ENCODE measurements at places on chromosomes 4 and X. TPM values are rescaled to one million over a fixed set of nuclear protein-coding genes. Genes with fewer than 3 reads are reported as not detected.
A peak's percentile ranks its signal among the peaks of the same experiment; 100 is the strongest.

MPC1L gene
- total RNA-seq, result not detected

DCLK2 gene
- total RNA-seq, result 3.4 TPM

THAP6 gene
- total RNA-seq, result 22.1 TPM

ERVMER34-1 gene
- 1.8 TPM for total RNA-seq

FHDC1 gene
- total RNA-seq, result 5.9 TPM

DNA sequence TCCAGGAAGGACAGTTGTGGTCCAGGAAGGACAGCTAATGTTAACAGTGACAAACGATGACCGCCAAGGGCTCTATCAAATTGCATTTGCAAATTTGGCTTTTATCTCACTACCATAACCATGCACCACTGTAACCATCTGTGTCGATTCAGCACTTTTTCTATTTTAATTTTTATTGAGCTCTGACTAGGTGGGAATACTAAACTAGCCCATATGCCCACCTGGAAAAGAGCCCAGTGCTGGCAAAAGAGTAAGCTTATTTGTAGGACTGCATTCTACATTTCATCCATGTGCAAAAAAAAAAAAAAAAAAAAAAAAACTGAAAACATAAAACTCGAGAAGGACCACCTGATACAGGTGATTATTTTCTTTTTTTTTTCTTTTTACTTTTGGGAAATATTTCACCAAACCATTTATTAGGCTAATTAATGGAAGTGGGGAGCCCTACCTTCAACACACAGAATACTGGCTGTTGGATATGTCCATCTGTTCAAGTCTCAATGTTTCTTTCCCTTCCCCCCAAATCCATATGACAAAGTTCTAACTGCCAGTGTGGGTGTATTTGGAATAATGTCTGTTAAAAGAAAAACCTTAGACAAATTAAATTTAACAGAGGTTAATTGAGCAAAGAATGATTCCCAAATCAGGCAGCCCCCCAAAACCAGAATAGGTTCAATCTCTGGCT lies 99.5 kb upstream of the MXRA5 start:
- no peaks in the 10 kb centered on the region for H3K4me1 ChIP-seq
- H3K4me3 ChIP-seq, result no peak overlapping the region
- no peak overlapping the region for H3K27ac ChIP-seq
- no peaks in the 10 kb centered on the region for H3K27me3 ChIP-seq
- no peak for DNase-seq

DNA sequence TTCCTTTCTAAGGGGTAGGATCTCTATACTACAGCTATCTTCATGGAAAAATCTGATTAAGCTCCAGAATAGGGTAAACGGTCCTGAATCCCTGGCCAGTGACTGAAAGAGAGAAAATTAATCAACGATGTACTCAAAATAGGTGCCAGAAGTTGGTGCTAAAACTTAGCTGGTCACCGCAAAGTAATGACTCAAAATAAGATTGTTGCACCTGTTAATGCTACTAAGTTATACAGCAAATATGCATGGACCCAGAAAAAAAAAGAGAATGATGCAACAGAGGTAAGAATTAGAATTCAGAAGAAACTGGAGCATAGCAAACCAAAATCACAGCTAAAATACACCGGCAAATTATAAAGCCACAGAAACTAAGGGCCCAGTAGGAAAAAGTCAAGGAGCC lies 239.7 kb upstream of the FAM241A start:
- no peak overlapping the region for H3K27ac ChIP-seq
- H3K27me3 ChIP-seq, result no peaks in the 10 kb centered on the region
- no peaks in the 10 kb centered on the region for H3K4me1 ChIP-seq
- no peak for DNase-seq
- H3K4me3 ChIP-seq, result no peak overlapping the region

GRCh38 chr4:188299161-188299560 lies 159.9 kb downstream of the TRIML1 start:
- no peak overlapping the region for H3K4me3 ChIP-seq
- no peak overlapping the region for H3K27ac ChIP-seq
- H3K36me3 ChIP-seq, result no peaks in the 10 kb centered on the region
- H3K27me3 ChIP-seq, result no peaks in the 10 kb centered on the region

DNA sequence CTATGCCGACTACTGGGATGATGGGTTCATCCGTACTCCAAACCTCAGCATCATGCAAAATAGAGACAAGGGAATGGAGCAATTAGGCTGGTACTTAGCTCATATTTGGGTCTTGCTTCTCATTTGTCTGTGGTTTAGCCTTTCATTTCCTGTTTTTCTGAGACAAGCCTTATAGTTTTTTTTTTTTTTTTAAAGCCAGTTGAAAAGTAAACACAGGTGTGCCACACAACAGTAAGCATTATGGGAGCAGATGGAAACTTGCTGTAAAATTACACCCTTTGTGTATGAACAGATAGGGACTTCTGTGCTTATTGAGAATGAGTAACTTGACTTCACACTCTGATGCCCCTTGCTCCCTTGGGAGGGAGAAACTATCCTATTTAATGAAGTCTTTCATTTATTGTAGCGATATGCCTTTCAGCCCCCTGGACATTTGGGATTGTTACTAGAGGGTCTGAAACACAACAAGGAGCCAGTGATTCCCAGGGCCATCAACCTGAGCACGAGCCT lies 13.7 kb downstream of the RASSF6 start:
- H3K27ac ChIP-seq, result no peak overlapping the region
- H3K4me1 ChIP-seq, result peaks cover 28% of the 10 kb centered on the region
- no peak overlapping the region for H3K4me3 ChIP-seq
- H3K36me3 ChIP-seq, result no peaks in the 10 kb centered on the region

DNA sequence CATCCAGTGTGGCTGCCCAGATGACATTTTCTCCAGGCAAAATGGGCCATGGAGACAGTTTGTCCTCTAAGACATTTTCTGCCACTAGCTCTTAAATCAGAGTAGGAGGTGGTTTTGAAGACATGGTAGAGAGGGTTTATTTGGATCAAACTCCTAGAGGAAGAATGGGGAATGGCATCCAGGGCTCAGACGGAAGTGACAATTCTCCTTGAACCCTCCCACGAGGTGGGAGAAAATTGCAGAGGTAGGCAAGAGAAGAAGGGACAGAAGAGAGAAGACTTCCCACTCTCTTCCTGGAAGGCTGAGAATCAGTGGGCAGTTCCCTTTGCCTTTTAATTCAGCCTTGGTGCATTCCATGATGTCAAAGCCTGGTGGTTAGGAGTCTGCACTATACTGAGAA lies 194.0 kb downstream of the SMIM20 start:
- H3K4me3 ChIP-seq, result no peak overlapping the region
- H3K36me3 ChIP-seq, result no peaks in the 10 kb centered on the region
- no peak overlapping the region for H3K27ac ChIP-seq
- DNase-seq, result no peak

- H3K4me3 ChIP-seq, result no peak overlapping the region
- no peaks in the 10 kb centered on the region for H3K27me3 ChIP-seq
- no peaks in the 10 kb centered on the region for H3K4me1 ChIP-seq
- H3K36me3 ChIP-seq, result no peaks in the 10 kb centered on the region
Measured at GRCh38 chr4:54542540-54543041, 115.2 kb upstream of the KIT start.

GRCh38 chr4:86965019-86965976 lies 30.5 kb downstream of the AFF1 start:
- no peaks in the 10 kb centered on the region for H3K36me3 ChIP-seq
- no peak for DNase-seq
- no peak overlapping the region for H3K27ac ChIP-seq
- no peaks in the 10 kb centered on the region for H3K27me3 ChIP-seq

- no peak overlapping the region for H3K27ac ChIP-seq
- H3K4me1 ChIP-seq, result no peaks in the 10 kb centered on the region
- H3K36me3 ChIP-seq, result no peaks in the 10 kb centered on the region
- peaks cover 2% of the 10 kb centered on the region for H3K27me3 ChIP-seq
- H3K4me3 ChIP-seq, result no peak overlapping the region
Measured at GRCh38 chrX:20664131-20664530, 397.4 kb upstream of the RPS6KA3 start.

- DNase-seq, result no peak
- no peaks in the 10 kb centered on the region for H3K27me3 ChIP-seq
- H3K27ac ChIP-seq, result no peak overlapping the region
- H3K36me3 ChIP-seq, result no peaks in the 10 kb centered on the region
- no peaks in the 10 kb centered on the region for H3K4me1 ChIP-seq
Measured at GRCh38 chr4:170270628-170271027, 180.9 kb upstream of the AADAT start.

DNA sequence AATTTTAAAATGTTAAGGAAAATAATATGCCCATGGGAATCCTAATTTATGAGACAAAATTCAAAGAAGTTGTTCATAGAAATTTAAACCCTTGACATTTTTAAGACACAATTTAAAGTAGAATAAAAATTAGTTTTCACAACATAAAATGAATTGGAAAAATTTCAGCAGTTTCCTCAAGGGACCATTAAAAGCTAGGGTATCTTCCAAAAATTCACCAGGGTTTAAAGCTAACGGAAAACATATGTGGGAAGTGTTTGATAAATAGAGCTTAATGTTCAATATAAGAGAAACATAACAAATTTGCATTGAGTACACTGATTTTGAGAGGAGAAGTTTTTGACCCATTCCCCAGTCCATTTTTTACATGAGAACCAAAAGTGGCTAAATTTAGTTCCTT lies 228.9 kb upstream of the TTC29 start:
- no peaks in the 10 kb centered on the region for H3K27me3 ChIP-seq
- no peaks in the 10 kb centered on the region for H3K4me1 ChIP-seq
- peak; percentile 62 for DNase-seq
- H3K4me3 ChIP-seq, result no peak overlapping the region

DNA sequence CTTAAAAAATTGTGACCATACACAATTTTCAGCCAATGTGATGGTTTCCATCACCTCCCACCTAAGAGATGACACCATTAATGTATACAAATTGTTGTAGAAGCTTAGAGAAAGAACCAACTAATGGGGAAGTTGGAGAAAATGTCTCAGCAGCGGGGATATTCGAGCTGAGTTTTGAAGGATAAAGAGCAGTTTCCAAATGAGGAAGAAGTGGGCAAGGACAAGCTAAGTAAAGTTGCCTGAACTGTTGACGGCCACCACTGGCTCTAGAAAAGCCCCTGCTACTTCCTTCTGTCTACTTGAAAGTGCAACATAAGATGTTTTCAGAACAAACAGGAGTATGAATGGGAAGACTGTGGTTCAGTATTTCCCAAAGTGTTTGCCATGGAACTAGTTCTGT lies 92.0 kb downstream of the CHRNA9 start:
- H3K36me3 ChIP-seq, result no peaks in the 10 kb centered on the region
- H3K27ac ChIP-seq, result no peak overlapping the region

DNA sequence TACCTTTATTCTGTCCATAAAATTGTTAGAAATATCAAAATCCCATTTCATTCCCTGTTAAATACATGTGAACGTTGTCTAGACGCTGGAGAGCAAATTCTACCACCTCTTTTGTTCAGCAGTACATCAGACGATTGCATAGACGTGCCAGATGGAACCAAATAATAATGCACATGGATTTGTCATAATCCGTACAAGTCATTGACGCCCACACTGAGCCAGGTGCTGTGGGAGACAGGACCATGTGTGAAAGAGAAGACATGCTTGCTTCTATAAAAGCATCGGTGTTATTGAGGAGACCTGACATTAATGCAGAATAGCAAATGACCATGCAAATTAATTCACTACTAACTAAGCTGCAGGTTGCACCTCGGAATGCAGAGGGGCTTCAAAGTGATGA lies 175.0 kb downstream of the PTTG2 start:
- no peaks in the 10 kb centered on the region for H3K27me3 ChIP-seq
- no peak overlapping the region for H3K4me3 ChIP-seq
- no peak overlapping the region for H3K27ac ChIP-seq
- H3K36me3 ChIP-seq, result peaks cover 26% of the 10 kb centered on the region
